ENCODE measurements at places on chromosomes 1 and 21.

GRCh38 chr1:21318714-21319159 lies 28.5 kb upstream of the ECE1 start:
- no peak for DNase-seq

- DNase-seq: no peak
These were observed 340.1 kb downstream of the SETD4 start for GRCh38 chr21:35720208-35720731.

GRCh38 chr1:61926597-61926996 lies 184.3 kb downstream of the PATJ start:
- DNase-seq: no peak

GRCh38 chr21:33449616-33450015 lies 30.2 kb downstream of the TMEM50B start:
- DNase-seq: no peak

- no peak for DNase-seq
These were observed 676 bp upstream of the CTTNBP2NL start for GRCh38 chr1:112395256-112395820.

DNA sequence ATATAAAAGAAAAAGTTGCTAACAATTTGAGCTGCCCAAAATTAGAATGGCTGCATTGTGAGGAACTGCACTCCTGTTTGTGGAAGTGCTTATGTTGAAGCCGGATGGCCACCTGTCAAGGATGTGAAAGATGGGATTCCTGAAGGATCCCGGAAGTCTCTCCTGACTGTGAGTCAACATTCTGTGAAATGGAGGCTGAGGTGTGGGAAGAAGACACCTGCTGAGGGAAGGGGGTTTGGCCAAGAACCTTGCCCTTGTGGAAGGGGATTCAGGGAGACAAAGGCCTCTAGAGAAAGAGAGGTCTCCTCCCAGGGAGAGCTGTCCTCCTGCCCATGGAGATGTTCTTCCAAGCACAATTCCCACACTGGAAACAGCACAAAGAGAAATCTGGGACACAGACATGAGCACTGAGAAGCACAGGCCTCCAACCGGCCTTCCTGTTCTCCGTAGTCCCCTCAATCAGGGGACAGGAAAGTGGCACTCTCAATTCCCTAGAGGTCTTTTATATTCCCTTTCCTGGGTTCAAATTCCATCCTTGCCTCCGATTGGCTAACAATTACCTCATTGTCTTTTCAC lies 70.5 kb downstream of the CD2 start:
- no peak for DNase-seq

DNA sequence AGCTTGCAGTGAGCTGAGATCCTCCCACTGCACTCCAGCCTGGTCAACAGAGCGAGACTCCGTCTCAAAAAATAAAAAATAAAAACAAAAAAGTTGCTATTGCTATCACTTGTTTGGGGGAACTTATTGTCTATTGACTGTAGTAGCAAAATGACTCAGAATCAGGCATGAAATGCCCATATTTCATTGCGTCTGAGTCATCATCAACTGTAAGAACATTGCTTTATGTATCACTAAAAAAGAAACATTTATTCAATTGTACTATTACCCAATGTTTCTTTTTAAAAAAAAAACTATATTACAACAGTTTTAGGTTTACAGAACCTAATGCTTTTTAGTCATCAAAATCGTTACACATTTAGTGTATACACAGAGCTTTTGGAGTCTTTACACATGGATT lies 91.0 kb upstream of the FMN2 start:
- no peak for DNase-seq

DNA sequence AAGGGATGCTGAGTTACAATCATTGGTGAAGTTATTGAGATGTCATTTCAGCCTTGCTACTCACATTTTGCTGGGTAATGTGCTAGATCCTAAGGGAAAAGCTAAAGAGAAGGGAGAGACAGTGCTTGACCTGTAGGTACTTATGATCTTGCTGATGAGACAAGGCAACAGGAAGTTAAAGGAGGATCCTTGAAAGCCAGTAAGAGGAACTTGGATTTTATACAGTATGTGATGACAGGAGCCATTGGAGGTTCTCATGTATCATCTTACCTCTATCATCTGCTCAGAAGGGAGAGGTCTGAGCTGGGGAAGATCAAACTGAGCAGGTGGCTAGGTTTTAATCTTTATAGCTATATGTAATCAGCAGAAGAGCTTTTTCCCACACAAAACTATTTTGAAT lies 6.3 kb downstream of the APOBEC4 start:
- no peak for DNase-seq

DNA sequence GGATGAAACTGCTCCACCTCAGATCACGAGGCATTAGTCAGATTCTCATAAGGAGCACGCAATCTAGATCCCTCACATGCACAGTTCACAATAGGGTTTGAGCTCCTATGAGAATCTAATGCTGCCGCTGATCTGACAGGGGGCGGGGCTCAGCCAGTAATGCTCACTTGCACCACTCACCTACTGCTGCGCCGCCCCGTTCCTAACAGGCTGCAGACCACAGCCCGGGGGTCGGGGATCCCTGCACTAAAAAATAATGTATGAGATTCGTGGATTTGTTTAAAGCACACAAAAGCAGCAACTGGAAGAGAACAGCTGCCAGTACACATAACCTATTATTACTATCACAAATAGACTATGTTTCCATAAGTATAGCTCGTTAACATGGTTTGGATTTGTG lies 72.9 kb downstream of the HLCS start:
- no peak for DNase-seq

- DNase-seq: no peak
These were observed 5.8 kb downstream of the KISS1 start for GRCh38 chr1:204190212-204191211.

- no peak for DNase-seq
These were observed 197.7 kb upstream of the DUSP10 start for GRCh38 chr1:221939607-221940006.

- DNase-seq: no peak
These were observed 301.8 kb upstream of the DUSP10 start for GRCh38 chr1:222043444-222044292.

DNA sequence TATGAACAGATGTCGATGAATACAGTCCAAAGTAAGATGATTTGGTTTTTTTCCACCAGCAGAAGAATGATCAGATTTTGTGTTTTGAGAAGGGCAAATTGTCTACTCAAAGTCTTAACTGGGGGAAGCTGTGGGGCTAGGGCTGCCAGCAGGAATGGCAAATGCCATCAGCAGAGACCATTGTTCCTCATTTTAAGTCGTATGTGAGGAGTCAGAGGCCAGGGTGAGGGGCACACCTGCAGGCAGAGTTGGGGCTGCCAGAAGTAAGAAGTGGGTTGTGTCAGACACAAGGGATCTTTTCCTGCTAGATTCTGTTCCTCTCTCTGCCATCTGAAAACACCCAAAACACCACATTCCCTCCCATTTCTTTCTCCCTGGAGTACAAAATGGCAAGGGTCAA lies 8.7 kb downstream of the PARK7 start:
- DNase-seq: no peak

GRCh38 chr1:38785285-38786039 lies 74.1 kb downstream of the RRAGC start:
- no peak for DNase-seq

DNA sequence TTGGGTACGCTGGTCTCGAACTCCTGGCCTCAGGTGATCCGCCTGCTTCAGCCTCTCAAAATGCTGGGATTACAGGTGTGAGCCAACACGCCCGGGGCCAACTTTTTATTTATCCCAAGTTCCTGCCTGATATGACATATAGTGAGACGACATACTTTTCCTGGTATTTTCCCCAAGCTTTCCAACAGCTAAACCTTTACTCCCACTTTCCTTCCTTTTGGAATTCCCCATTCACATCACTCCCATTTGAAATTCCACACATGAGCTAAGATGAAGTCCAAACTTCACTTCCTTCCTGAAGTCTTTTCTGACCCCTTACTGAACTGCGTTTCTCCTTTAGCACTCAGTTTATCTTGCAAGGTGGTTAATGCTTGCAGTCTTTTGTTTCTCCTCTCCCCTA lies 64.1 kb downstream of the S1PR1 start:
- no peak for DNase-seq

- DNase-seq: no peak
These were observed 55.6 kb upstream of the FBXO28 start for GRCh38 chr1:224058303-224058702.

GRCh38 chr1:234848972-234849649 lies 239.1 kb upstream of the IRF2BP2 start:
- DNase-seq: no peak

DNA sequence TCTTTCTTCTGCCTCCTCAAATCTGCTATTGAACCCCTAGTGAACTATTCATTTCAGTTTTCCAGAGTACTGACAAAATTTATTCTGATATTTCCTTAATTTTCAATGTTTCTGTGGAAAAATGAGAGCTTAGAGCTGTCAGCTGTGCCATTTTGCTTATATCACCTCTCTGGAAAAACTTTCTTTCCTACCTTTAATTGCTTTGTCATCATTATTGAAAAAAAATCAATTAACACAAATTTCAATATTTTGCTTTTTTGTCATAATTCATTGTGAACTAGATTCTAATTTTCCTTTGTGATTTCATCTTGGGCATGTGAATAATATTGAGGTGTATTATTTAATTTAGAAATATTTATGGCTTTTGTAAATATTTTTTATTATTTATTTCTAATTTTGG lies 126.5 kb downstream of the C1orf94 start:
- no peak for DNase-seq

GRCh38 chr1:218350035-218350525 lies 4.9 kb downstream of the TGFB2 start:
- no peak for DNase-seq

DNA sequence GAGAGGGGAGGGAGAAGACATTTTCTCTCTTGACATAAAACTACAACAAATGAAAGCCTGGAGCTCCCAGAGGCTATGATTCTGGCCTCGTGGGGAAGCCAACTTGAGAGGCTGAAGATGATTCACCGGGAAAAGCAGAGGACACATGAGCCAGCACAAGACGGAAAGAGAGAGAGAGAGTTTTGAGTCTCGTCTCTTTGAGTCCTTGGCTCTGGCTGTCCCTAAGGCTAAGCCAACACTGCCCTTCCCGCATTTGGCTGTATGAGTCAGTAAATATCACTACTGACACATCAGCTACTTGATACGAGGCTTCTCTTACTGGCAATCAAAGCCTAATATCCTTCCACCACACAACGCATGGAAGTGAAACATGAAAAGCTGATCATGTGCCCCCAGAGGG lies 95.5 kb downstream of the GRIK3 start:
- no peak for DNase-seq

- no peak for DNase-seq
These were observed 118.9 kb downstream of the ATF6 start for GRCh38 chr1:161885003-161885402.

GRCh38 chr21:42685036-42685435 lies 31.6 kb downstream of the PDE9A start:
- no peak for DNase-seq

DNA sequence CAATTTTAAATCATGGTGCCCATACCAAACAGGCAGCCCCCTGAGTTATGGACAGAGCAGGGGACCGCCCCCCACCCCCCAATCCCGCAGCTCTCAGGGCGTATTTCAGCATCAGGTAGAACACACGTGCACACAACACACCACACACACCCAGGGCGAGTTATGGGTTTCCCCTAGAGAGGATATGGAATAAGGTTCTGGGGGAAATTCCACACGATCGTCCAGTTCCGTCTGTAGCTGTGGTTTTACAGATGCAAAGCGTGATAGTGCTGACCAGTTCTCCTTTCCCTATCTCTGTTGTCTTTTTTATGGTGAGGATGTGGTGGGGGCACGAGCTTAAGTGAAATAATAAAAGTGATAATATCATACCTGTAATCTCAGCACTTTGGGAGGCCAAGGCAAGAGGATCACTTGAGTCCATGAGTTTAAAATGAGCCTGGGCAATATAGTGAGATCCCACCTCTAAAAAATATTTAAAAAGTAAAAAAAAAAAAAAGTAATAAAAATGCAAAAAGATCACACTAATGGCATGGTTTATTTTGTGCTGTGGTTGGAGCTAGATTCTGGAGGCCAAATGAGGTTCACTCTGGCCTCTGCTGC lies 25.1 kb downstream of the C2CD2 start:
- no peak for DNase-seq

GRCh38 chr1:81597720-81598426 lies 202.9 kb upstream of the ADGRL2 start:
- no peak for DNase-seq

- no peak for DNase-seq
These were observed 1117.5 kb downstream of the NCAM2 start for GRCh38 chr21:22115746-22116145.

GRCh38 chr1:40783001-40783905 lies at the start of gene KCNQ4:
Gene KCNQ4 (plus strand): TSS chr1:40783787. CDS start chr1:40784094, 307 bp downstream.
- no peak for DNase-seq

DNA sequence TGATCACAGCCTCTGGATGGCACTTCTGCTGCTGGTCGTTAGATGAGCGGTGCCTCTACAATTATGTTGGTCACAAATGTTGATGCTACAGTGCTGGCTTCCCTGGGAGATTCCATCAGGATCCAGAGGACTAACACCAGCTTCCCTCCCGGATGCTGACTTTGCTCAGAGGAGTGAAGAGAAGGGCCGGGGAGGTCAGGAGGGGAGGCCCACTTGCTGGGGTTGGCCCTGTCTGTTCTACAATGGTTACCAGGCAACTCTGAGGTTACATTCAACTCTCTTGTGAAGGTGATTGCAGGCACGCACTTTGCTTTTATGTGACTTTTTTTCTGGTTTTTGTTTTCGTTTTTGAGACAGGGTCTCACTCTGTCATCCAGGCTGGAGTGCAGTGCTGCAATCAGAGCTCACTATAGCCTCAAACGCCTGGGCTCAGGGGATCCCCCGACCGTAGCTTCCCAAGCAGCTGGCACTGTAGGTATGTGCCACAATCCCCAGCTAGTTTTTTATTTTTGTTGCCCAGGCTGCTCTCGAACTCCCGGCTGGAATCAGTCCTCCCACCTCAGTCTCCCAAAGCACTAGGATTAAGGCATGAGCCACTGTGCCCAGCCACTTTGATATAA lies 112.5 kb downstream of the ADSS2 start:
- DNase-seq: no peak

DNA sequence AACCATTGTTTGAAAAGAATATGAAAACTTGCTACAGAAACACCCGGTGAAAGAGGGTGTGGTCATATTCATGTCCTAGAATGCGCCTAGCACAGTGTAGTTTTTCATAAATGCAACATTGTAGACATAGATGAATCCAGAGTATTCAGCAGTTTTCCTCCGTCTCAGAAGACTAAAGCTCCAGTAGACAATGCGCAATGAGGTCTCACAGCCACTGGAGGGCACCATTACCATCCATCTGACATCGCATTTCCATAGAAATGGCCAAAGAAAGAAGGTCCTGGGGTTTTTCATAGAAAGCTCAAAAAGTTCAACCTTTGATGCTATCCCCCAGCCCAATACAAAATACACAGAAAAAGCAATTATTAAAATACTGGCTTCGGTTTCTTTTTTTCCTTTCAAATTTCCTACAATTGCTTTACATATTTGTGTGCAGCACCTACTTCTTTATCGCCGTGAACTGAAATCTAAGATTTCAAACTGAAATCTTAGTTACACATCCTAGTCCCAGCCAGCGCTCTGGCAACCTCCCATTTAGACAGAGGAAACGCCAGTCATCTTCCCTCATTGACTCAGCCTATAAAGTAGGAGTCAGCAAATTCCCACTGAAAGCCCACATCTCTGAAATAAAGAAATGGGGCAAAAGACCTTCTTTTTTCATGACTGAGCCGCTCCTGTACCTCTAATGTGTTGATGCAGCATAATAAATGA lies 3.9 kb upstream of the CD58 start:
- DNase-seq: peak; percentile 36
